Activated CD4-positive, alpha-beta memory T cell treated with anti-CD3 and anti-CD28 coated beads, Interleukin-2, amount 10 ng/mL, durations not matched to agents 7 days and 5 days (primary cell): ENCODE measurements at places on chromosomes 2 and 18. TPM values are rescaled to one million over a fixed set of nuclear protein-coding genes. Genes with fewer than 3 reads are reported as not detected.

DNA sequence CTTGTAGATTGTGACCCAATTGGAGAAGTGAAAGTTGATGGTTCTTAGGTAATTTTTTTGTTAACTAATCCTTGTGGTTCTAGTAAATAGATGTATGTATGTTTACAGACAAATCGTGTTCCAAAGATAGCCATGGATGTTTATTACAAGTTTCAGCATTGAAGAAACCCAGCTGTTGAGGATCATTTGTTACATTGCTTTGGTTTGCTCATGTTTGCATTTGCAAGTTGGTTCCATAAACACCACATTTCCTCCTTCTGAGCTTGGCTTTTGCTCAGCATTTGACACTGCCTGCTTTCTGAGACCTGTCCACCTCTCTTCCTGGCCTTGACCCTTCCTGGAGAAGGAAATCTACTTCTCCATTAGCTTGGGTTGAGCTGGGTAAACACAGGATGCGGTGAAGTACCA, 1.8 kb upstream of the CCDC68 start:
- no peak for DNase-seq

DNA sequence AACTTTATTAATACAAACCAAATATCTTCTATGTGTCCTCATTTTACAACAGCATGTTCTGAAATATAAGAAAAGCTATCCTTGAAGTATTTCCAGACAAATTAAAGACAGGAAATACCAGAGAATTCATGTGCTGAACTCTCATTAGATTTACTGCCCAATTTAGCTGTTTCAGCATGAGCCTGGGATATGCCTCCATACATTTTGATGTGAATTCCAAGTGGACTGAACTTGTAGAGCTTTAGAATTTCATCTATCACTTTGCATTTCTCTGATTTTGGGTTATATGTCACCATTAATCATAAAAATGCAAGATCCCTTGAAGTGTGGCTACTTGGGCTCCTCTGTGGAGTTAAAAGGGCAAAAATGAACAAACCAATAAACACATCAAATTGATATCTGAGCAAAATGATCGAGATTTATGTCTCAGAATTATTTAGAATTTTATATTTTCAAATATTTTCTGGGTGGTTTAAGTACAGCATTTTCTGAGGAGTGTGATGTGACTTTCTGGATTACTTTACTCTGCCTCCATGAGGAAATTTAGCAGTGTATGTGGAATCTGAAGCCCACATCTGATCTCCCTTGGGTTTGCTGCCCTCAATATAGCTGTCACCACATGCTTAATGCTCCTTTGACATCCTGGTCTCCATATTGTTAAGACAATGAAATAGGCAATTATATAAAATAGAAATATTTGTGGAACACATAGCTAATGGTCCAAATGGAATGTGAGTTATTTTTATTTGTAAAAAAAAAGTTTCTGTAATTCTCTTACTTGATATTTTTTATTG, 206.6 kb upstream of the RBMS1 start:
- DNase-seq, result no peak

- peak; percentile 29 for DNase-seq
Observed at GRCh38 chr2:160332318-160332717, 132.2 kb upstream of the ITGB6 start.

DNA sequence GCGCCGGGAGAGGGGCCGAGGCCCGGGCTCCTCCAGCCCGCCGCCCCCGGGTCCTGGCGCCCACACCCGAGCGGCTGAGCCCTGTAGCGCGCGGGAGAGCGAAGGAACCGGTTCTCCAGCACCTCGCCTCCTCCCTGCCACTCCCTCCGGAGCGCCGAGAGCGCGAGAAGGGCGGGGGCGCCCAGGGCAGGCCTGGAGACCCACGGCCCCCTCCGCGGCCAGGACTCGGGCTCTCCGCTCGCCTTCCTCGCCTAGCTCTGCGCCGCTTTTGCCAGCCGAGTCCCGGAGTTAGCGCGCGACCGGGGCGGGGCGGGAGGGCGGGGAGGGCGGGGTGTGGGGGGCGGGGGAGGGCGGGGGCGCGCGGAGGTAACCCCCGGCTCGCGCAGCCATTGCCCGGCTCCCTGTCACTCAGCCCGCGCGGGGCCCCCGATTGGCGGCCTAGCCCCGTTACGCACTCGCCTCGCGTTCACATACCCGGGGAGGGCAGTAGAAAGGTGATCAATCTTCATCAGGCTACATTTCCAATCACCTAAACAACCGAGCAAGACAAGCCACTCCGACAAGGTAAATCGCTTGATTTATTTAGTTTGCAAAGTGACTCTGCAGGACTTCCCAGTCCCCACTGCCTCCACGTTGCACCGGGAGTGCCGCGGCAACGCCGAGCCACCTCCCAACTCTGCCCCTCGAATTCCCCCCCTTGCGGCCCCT, at the start of gene OTX1:
Gene OTX1, plus strand, starts transcription at position 497 of the 708 bp plus-strand sequence. CDS start 2,161 bp downstream, outside the sequence.
- peak; percentile 70 for DNase-seq

DNA sequence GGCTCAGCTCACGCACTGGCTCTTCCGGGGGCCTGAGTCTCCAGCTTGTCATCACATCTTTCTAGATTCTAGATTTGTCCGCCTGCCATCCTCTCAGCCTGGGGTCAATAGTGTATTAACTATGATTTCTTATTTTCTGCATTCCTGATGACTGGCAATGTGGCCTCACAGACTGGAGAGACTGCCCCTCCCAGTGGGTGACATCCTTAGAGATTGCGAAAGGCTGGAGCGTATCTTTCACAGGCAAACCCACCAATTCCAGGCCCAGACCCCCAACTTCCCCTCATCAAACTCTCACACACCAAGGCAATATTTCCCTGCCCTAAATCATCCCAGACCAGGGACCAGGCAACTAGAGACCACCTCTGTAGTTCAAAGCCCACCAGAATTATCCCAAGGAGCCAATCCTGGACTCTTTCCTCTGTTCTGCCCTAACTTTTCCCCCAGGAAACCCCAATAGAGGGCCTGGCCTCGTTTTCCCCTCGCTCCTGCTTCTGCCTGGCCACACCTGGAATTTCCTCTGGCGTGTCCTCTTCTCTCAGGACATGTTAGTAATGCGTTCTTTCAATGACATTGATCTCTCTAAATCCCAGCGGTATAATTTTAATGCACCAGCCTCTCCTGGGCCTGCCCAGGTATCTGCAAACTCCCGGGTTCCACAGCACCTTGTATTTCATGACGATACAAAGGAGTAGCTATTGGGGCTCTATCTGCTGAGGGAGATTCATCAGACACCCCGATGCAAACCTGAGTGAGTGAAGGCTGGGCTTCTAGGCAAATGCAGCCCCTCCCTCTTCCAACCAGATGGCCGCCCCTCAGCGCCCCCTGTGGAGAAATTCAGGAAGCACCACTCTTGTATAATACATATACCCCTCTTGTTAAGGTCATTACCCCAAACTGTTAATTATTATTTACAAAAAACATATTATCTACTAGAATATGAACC, 2.4 kb upstream of the KCNF1 start:
- no peak for DNase-seq

The SERPINB3 gene
- not detected for total RNA-seq

The DLGAP1 gene
- total RNA-seq, result 0.53 TPM

GRCh38 chr2:121583555-121583954, 52.9 kb downstream of the RNU4ATAC start:
- no peak for DNase-seq

The LRP1B gene
- not detected for total RNA-seq

The MATN3 gene
- not detected for total RNA-seq

- DNase-seq, result no peak
Observed at GRCh38 chr2:29013057-29013780, 32.1 kb downstream of the TOGARAM2 start.
